GM12878 (cell line): ENCODE measurements at places on chromosomes 4 and X. TPM values are rescaled to one million over a fixed set of nuclear protein-coding genes. Genes with fewer than 3 reads are reported as not detected.

The CFI gene
- not detected in 2 replicates for polyA plus RNA-seq

The SLC7A11 gene
- 1.8 and 2.0 TPM in 2 replicates for polyA plus RNA-seq

The H2BW2 gene
- polyA plus RNA-seq: not detected in 2 replicates

The MXRA5 gene
- not detected in 2 replicates for polyA plus RNA-seq

- no peaks in the 10 kb centered on the region for H3K27me3 ChIP-seq
- no peak overlapping the region for H3K27ac ChIP-seq
- no peak overlapping the region for H3K4me3 ChIP-seq
- H3K4me1 ChIP-seq: no peaks in the 10 kb centered on the region
- H3K36me3 ChIP-seq: no peaks in the 10 kb centered on the region
Measured at GRCh38 chrX:47918274-47918673, 81.6 kb downstream of the ZNF81 start.

- H3K27ac ChIP-seq: no peak overlapping the region
- no peaks in the 10 kb centered on the region for H3K4me1 ChIP-seq
- H3K36me3 ChIP-seq: no peaks in the 10 kb centered on the region
- H3K4me3 ChIP-seq: no peak overlapping the region
Measured at GRCh38 chr4:97924341-97924958, 218.8 kb downstream of the STPG2 start.

GRCh38 chrX:130285710-130286109 lies 17.0 kb upstream of the ZNF280C start:
- no peaks in the 10 kb centered on the region for H3K36me3 ChIP-seq
- no peak overlapping the region for H3K4me3 ChIP-seq
- H3K4me1 ChIP-seq: no peaks in the 10 kb centered on the region
- H3K27me3 ChIP-seq: no peaks in the 10 kb centered on the region
- no peak for DNase-seq

GRCh38 chr4:38621028-38621684 lies 42.8 kb upstream of the KLF3 start:
- H3K4me3 ChIP-seq: no peak overlapping the region
- no peaks in the 10 kb centered on the region for H3K36me3 ChIP-seq
- no peaks in the 10 kb centered on the region for H3K4me1 ChIP-seq
- DNase-seq: no peak
- H3K27ac ChIP-seq: no peak overlapping the region

GRCh38 chrX:78024349-78025059 lies 55.1 kb upstream of the PGAM4 start:
- H3K36me3 ChIP-seq: no peaks in the 10 kb centered on the region
- no peak overlapping the region for H3K27ac ChIP-seq
- H3K27me3 ChIP-seq: no peaks in the 10 kb centered on the region
